CD4-positive, alpha-beta T cell treated with Interleukin-15 for 4 hours (primary cell): ENCODE measurements at places on chromosomes 12 and 14.

DNA sequence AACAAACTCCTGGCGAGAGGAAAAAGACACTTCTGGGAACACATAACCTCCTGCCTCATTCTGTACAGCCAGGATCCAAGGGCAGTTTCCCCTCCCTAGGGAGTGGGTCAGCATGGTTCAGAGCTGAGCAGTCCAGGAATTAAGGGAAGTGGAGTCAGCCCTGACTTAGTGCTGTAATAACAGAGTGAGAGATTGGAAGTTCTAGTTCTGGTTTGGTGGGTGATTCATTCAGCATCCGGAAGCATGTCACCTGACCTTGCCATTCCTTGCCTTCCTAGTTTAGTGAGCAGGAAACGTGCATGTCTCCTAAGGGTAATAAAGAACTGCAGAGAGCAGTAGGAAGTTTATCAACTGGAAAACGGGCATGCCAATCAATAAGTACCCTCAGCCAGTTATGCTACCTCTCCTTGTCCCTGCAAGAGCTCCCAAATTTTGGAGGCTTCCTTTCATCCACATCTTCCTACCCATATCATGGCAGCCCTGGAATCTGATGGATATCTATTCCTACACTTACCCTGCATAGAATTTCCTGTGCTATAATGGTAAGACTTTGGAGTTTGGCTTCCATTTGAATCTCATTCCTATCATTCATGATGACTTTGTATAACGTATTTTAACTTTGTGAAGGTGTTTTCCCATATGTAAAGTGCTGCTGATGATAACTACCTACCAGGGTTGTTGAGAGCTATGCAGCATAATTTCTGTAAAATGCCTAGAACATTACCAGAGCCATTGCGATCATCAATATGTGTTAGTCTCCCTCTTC lies 28.5 kb upstream of the MAGOHB start:
- DNase-seq = no peak

DNA sequence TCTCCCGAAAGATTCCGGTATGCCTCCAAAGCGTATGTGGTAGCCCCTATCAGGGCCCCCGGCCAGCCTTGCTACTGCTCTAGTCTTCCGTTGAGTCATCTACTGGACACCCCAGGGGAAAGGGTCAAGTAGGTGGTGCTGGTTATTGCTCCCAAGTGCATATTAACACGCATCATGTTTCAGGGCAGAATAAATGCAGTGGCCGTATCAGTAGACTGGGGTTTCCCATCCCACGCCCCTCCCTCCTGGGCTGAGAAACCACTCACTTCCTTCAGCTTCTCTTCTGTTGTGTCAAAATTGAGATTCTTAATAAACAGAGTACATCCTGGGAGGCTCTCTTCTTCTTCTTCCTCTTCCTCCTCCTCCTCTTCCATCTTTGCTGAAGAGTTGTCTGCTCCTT lies 39.3 kb downstream of the RBM19 start:
- no peak for DNase-seq

- DNase-seq = no peak
Observed at GRCh38 chr12:52419656-52420055, 13.5 kb upstream of the KRT82 start.

DNA sequence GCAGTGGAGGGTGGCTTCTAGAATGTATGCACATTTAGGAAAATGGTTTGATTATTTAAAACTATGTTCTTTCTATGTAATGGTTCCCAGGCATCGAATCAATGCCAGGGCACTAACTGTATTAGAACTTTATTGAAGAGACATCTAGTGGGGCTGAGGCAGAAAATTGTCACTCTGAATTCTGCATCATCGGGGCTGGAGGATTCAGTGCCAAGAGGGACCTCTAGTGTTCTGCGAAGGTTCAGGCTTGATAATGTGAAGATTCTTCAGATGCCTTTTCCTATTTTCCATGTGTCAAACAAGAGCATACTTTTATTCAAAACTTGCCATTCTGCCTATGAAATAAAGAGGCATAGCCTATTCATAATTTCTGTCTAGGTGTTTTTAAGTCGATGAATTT lies 146.3 kb downstream of the CAND1 start:
- DNase-seq = no peak

GRCh38 chr12:93839064-93839463 lies 161.9 kb downstream of the CRADD start:
- no peak for DNase-seq

GRCh38 chr12:120065472-120065871 lies 51.1 kb downstream of the RAB35 start:
- DNase-seq = no peak

- no peak for DNase-seq
Observed at GRCh38 chr12:128797119-128798118, 26.3 kb downstream of the SLC15A4 start.

DNA sequence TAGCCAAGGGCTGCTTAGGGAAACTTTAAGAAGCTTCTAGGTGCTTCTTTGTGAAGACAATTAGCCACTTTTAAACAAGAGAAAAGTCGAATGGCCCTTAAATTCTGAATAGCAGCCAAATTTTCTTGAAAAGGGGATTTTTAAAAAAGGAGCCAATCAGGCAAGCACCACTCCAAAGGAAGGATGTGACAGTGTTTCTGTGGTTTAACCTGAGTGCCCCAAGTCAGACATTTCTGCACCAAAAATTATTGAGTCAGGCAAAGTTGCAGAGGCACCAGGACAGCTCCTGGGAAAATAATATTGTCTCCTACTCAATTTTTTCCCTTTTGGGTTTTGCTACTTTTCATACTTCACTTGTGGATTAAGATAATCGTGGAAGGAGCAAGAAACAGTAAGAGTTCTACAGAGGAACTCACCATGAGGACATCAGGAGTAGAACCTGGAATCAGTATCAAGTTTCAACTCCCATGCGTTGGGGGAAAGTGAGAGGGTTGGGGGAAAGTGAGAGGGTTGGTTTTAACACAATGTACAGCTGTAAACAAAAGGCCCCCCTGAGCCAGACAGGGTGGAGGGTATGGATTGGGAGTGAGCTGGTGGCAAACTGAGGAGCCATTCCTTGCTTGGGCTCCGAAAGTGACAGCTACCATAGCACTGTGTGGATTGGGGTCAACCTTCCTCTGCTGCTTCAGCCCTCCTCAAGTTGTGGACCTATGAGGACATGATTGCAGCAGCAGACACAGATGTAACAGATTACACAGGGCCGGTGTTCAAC lies 90.8 kb downstream of the SLC38A1 start:
- peak; percentile 30 for DNase-seq

- DNase-seq = peak; percentile 67
Observed at GRCh38 chr14:102594514-102595175, 2.2 kb downstream of the RCOR1 start.

DNA sequence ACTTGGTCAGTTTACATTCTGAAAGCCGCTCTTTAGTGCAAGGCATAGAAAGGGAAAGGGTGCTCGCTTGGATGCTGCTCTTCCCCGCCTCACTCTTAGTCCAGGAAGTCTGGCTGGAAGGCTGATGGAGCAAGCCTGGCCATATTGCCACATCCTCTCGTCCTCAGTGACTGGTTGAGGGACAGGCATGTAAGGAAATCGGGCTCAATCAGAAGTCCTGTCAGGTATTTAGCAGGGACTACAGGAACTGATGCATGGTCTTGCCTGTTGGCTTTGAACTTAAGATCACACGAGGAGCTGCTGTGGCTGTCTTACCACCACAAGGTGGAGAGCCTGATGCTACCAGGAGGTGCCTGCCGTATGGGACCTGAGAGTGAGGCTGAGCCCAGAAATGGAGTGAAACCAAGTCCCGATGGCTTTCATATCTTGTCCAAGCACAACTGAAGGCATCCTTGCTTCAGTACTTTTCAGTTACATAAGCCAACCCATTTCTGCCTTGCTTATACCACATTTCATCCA lies 10.7 kb upstream of the C12orf75 start:
- DNase-seq = peak; percentile 17

DNA sequence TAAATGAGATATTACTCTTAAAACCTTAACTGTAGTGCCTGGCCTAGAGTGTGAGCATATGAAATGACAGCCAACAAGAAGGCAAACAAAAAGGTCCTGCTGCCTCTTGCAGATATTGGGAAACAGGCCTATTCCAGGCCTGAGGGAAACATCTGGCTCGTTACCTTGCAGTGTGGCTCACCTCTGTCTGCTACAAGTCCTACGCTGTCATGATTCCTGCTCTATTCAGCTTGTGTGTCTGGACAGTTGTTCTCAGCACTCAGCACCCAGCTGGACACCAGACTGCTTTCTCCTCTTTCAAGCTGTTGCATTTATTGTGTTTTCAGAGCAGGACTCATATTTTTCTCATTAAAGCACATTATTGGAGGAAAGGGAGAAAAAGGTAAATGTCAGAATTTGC lies 113.5 kb downstream of the TMTC2 start:
- no peak for DNase-seq

GRCh38 chr12:113757221-113758002 lies 208.7 kb downstream of the RBM19 start:
- no peak for DNase-seq

- DNase-seq = no peak
Observed at GRCh38 chr12:67070307-67070600, 198.9 kb upstream of the CAND1 start.

DNA sequence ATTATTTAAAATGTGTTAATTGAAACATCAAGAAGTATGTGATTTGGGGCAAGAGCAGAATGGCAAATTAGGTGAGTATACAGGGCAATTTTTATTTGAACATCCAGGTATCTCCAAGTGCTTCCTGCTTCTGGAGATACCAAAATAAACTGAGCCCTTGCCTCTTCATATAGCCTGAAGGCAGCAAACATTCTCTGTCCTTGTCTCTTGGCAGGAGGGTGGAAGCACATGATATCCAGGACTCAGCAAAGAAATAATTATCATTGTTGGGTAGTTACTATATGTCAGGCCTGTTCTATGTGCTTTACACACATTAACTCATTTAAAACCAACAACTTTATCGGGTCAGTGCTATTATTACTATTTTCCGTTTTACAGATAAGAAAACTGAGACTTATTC lies 12.5 kb downstream of the LIN7A start:
- no peak for DNase-seq

DNA sequence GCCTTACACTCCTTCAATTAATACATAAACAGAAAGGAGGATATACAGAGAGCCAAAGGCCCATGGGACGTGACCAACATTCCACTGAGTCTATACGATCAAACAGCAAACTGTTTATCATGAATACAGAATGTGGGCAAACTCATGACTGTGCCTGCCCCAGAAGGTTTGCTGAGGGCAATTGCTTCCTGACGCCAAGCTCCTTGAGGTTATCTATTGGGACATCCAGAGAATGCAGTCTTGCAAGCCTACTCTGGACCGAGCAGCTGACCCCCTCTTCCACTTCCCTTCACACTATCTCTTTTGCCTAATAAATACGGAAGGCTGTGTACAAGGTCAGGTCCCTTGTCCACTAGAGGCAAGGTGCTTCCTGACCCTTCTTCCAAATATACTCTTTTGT lies 18.5 kb upstream of the SLC10A1 start:
- DNase-seq = no peak

DNA sequence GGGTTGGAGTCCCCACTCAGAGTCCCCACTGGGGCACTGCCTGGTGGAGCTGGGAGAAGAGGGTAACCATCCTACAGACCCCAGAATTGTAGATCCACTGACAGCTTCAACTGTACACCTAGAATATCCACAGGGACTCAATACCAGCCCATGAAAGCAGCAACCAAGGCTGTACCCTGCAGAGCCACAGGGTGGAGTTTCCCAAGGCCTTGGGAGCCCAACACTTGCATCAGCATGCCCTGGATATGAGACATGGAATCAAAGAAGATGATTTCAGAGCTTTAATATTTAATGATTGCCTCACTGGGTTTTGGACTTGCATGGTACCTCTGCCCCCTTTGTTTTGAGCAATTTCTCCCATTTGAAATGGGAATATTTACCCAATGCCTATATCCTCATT lies 80.4 kb downstream of the RASSF9 start:
- no peak for DNase-seq

GRCh38 chr14:49947506-49947905 lies 54.6 kb downstream of the ARF6 start:
- no peak for DNase-seq

DNA sequence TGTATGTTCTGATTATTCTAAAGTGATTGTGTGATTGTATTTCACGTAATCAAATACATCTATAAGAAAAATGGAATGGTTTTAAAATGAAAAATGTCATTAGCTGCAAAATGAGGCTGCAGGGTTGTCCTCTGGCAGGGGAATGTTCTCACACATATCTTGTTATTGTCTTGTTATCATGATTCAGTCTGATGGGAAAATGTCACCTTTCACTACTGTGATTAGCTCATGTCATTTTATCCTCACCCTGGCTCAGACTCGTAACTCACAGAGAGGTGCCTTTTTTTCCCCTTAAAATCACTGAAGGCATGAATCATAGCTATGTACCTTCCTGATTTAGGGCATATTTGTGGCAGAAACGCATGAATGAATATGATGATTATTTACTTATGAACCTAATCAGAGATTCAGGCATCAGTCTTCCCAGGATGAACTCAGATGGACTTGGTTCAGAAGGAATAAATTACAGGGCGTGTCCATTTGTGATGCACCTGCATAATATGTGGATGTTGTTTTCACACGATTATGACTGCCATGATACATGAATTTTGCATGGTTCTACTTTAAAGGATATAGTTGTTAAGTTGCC lies 1339.2 kb downstream of the AACS start:
- DNase-seq = no peak

GRCh38 chr14:30888480-30889243 lies 14.3 kb downstream of the COCH start:
- DNase-seq = no peak

DNA sequence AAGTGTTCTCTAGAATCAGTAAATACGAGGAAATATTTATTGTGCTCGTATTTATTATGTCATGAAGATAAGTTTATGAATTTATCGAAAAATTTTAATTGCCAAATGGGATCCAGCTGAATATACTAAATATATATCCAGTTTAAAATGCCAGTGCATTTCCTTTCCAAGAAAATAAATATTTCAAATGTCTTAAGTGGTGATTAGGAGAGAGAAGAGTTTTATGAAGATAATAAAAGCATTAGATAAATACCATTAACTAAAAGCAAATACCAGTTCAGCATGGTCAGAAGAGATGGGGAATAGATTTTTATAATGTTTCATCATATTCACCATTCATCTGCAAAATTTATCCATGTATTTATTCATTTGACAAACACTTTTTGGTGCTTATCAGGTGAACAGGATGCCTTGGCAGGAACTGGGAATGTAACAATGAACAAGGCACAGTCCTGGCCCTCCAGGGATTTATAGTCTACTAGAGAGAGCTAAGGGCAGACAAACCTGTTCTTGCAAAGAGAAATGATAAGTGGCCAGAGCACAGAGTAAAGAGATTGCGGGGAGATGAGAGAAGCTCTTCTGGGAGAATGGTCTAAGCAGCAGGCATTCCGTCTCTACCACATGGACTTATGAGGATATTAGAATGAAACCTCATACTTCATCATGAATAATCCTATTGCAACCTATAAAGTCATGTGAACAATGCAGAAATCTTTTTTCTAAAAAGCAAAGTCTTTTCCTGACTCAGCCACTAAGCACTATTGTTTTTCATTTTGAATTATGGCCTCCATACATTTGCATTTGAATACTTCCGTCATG lies 143.7 kb upstream of the ABCD2 start:
- DNase-seq = no peak
